ENCODE measurements at places on chromosomes 12 and 14. TPM values are rescaled to one million over a fixed set of nuclear protein-coding genes. Genes with fewer than 3 reads are reported as not detected.

Gene MYH6
- total RNA-seq = not detected

Gene WNK1
- 69.3 TPM for total RNA-seq

Gene PRB2
- total RNA-seq = not detected

Gene FKBP4
- 188 TPM for total RNA-seq

Gene BCL2L14
- not detected for total RNA-seq

Gene TOMM20L
- not detected for total RNA-seq

Gene GLT8D2
- 1.6 TPM for total RNA-seq

Gene POTEG
- 0.12 TPM for total RNA-seq

Gene ACOT6
- not detected for total RNA-seq

Gene CNIH1
- total RNA-seq = 194 TPM

Gene KDM5A
- 34.0 TPM for total RNA-seq

Gene DCN
- not detected for total RNA-seq

DNA sequence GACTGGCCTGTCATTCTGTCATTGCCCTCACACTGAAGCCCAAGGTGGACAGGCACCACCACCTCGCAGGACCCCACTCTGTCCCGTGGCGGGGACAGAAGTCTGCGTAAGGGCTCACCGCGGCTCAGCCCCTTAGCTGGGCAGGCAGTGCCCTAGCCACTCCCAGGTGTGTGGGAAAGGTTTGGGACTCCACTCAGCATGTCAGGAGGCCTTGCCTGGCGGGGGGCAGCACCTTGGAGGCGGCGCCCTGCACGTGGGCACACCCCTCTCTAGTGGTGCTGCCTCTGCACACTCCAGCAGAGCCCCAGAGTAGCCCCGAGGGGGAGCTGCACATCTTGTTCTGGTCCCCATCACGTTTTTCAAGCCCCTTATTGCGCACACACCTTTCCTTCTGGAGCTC is 35.6 kb downstream of the FIGNL2 start:
- DNase-seq = no peak

DNA sequence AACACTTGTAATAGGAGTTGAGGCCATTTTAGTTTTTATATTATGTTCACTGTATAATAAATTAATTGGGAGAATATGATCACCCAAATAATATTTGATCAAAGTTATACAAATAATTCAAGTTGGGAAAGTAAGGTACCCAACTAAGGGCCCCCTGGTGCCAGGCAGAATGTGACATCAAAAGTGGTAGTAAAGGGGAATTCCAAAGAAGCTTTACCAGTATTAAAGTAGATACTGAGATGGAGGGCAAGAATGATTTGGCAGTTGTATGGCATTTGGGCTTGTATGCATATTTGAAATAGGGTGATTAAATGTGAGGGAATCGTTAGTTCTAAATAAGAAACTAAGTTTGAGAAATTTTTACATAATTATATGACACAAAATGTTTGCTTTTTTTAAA is 17.7 kb downstream of the GXYLT1 start:
- DNase-seq = no peak

- DNase-seq = peak; percentile 25
Measured at GRCh38 chr12:80222261-80222660, 122.9 kb downstream of the OTOGL start.

DNA sequence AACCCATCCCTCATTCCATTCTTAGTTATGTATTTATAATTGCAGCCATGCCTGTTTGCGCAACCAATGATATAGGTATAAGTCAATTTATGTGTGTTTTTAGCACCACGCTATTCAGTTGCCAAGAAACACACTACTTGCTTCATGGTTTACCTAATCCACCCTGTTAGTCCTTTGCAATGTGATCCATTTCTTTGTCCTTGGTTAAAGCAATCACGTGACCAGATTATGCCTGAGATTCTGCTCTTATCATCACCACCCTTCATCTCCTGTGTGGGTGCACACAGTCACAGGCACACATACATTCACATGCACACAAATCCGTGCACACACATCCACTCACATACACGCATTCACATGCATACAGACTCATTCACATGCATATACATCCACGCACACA is 52.3 kb upstream of the KCNA5 start:
- DNase-seq = no peak

GRCh38 chr12:76470028-76470939 is 89.3 kb downstream of the OSBPL8 start:
- peak; percentile 73 for DNase-seq

DNA sequence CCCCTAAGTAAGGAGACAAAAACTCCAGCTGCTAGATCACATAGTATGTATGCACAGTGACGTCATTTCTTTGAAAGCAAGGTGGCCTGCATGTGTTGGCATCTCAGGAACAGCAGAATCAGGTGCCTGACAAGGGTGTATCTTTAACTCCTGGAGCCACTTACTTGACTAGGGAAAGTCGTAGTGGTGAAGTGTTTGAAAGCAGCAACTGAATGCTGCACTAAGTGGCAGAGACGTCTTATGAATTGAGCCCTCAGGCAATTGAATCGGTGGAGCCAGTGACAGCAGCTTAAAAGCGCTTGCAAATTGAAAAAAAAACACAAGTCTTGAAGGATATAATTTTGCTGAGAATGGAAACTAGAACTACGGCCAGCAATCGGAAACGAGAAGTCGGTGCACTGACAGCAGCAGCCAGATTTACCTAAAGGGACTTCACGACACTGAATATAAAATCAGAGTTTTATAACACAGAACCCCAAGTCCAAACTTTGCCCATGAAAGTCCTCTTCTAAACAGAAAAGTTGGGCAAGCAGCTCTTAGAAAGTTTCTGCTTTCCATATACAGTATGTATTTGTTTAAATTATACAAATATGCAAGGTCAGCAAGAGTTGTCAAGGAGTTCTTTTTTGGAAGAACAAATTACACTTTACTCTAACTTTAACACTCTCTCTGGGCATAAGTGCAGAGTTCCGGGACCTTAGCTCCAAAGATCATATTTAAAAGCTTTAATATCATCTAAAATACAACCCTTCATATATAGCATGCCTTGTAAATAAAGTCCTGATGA is 1.1 kb downstream of the IGF1 start:
- no peak for DNase-seq

GRCh38 chr14:91580876-91581577 is 70.9 kb upstream of the PPP4R3A start:
- DNase-seq = no peak

- DNase-seq = no peak
Measured at GRCh38 chr12:122204167-122205052, 901 bp downstream of the B3GNT4 start.

GRCh38 chr12:26251600-26251999 is 56.2 kb downstream of the SSPN start:
- DNase-seq = no peak

DNA sequence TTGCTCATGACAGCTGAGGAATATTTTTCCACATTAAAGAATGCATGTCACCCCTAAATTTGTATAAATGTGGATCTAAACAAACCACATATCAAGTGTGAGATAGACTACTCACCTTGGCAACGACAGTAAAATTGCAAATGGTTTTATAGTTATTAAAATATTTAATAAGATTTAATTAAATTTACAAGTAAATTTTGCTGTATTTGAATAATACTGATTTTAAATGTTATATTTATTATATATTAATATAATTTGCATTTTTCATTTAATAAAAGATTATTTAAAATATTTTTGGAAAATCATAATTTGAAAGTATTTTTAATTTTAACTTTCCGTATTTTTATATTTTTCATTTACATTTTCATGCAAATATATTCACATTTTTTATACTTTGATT is 53.4 kb downstream of the SERPINA3 start:
- no peak for DNase-seq

DNA sequence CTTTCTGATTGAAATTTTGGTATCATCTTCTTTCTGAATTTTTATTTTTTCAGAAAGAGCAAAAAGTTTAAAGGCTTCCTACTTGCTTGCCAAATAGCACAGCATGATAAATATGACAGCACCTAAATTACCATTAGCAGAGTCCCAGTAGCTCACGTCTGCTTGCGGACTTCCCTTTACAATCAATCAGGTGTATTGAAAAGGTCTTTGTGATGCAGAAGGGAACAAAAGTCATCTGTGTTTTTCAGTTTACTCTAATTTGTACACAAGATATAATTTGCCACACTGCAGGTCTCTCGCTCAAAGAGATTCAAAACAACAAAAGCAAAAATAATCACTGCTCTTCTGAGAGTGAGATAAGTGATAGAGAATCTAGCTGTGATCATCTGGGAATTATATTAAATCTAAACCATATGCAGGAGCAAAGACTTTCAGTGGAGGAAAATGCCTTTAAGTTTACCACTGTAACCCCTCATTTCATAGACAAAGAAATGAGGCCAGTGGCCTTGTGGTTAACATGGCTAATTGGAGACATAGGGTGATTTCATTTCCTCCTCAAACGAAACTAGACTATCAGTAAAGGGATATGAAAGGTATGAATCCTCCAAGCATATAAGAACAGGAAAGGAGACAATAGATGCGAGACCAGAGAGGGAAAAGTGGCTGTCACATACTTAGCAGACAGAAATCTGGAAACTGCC is 240.8 kb upstream of the TMPO start:
- no peak for DNase-seq

GRCh38 chr12:98578392-98578791 is 15.1 kb upstream of the SLC25A3 start:
- DNase-seq = no peak

GRCh38 chr12:120175537-120175936 is 19.0 kb downstream of the GCN1 start:
- DNase-seq = no peak

- no peak for DNase-seq
Measured at GRCh38 chr14:100524933-100525243, 62.3 kb downstream of the BEGAIN start.

DNA sequence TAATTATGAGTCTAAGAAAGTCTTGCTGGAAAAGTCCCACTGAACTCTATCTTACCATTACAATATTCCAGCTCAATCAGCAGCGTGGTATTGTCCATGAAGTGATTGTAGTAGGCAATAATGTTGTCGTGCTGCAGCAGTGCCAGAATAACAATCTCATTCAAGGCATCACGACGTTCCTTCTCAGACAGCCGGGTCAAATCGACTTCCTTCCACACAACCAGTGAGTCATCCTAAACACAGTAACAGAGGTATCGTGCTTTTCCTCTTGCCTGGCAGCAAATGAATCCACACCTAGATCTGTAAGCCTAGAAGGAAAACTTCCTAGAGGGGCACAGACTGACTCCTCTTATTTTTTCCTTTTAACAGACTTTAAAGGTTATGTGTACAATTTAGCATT is 2.9 kb downstream of the NEK9 start:
- peak; percentile 82 for DNase-seq

GRCh38 chr12:56630180-56630632 is at the start of gene BAZ2A:
Gene BAZ2A (minus strand): TSS chr12:56630326. CDS start chr12:56617530, 12,796 bp downstream.
- peak; percentile 78 for DNase-seq

DNA sequence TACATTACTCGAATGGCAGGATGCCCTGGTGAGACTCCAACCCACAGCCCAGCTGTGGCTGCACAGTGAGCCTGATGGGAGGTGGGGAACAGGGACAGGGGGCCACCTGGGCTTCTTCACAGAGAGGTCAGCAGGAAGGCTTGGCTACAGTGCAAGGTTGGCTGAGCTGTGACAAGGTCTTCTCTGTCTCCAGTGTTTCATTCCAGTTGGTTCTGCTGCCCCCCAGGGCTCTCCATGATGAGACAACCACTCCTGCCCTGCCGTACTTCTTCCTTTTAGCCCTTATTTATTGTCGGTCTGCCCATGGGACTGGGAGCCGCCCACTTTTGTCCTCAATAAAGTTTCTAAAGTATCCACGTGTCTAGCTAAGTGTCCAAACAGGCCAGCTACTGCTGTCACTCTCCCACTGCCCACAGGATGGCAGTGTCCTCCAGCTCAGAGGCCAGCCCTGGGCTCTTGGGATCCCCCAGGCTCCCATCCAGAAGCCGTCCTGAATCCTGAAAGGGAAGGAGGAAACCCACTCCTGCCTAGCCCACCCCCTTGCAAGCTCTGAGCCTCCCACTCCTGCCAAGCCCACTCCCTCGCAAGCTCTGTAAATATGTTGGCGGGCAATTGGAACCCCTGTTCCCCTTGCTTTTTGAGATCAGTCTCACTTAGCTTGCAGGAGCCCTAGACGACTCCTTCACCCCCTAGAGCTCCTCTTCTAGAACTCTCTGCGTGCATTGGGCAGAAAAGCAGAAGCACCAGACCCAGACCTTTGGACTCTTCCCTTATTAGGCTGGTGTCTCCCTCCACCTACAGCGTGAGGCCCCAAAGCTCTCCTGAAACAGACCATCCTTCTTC is 5.4 kb downstream of the C1QL4 start:
- peak; percentile 66 for DNase-seq

DNA sequence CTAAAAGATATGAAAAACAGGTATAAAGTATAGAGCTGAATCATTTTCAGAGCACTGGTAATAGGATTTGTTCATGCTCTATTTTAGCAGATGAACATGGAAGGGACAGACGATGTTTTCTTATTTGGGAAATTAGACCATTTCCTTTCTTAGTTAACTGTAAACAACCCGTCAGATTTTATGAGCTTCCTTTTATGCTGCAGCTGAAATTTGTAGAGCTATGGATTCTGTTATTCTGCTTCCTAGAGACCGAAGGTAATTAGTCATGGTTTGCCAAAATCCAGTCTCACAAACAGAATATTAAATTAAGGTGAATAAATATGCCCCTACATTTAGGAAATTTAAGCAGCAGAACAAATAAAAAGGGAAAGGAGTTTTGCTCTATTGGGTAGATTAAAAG is 180.2 kb upstream of the SYT1 start:
- DNase-seq = no peak

- no peak for DNase-seq
Measured at GRCh38 chr14:91778217-91778616, 46.3 kb upstream of the CATSPERB start.

DNA sequence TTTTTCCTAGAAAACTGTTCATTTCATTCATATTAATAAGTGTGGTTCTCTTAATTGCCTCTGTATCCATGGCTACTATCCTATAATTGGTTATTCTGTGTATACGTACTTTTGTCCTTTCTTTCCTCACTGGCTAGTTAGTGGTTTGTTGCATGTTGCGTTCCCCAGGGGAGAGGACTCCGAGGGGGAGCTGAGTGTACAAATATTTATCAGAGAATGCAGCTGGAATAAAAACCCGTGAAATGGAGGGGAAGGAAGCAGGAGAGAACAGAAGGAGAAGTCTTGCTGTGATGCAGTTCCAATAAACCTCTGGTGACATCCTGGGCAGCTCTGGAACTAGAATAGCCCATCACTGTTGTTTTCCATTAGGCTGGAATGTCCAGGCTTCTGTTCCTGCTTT is 117.1 kb upstream of the RGS6 start:
- no peak for DNase-seq

All from PC-3 (cell line).